Dorsolateral prefrontal cortex (tissue), 122 donors: ENCODE measurements at places on chromosomes 6 and 20.

GRCh38 chr20:61437280-61438206 lies 185.5 kb downstream of the CDH4 start:
- peak; percentile 65 for DNase-seq

DNA sequence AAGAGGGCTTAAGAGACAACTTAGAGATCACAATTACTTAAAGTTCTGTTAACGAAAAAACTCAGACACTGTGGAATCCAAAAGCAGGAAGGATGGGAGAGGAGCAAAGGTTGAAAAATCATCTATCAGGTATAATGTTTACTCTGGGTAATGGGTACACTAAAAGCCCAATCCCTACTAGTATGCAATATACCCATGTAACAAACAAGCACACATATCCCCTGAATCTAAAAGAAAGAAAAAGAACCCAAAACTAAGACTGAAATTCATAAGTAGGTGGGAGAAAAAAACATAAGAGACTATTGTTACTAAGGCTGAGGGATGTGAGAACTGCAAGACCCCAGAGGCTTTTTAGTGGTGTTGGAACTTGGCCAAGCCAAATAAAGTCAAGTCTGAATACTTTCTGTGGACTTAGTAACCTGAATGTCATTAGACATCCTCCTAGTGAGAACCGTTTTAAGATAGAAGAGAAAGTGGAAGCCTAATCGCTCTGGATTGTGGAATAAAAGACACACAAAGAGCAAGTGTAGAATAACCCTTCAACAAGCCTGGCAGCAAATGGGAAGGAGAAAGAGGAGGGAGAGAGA lies 189.4 kb upstream of the RNF217 start:
- DNase-seq: no peak

GRCh38 chr6:159890792-159891191 lies at the start of gene MAS1:
Gene MAS1 (plus strand): TSS chr6:159890988. CDS start chr6:159906956, 15,968 bp downstream.
- DNase-seq: peak; percentile 48

- DNase-seq: no peak
Observed at GRCh38 chr6:137637121-137637520, 142.9 kb upstream of the OLIG3 start.

GRCh38 chr6:110216140-110216539 lies 35.9 kb downstream of the CDC40 start:
- DNase-seq: no peak

GRCh38 chr20:19876828-19877460 lies 118.9 kb downstream of the RIN2 start:
- no peak for DNase-seq

GRCh38 chr6:7101290-7101689 lies 6.5 kb upstream of the RREB1 start:
- DNase-seq: no peak

DNA sequence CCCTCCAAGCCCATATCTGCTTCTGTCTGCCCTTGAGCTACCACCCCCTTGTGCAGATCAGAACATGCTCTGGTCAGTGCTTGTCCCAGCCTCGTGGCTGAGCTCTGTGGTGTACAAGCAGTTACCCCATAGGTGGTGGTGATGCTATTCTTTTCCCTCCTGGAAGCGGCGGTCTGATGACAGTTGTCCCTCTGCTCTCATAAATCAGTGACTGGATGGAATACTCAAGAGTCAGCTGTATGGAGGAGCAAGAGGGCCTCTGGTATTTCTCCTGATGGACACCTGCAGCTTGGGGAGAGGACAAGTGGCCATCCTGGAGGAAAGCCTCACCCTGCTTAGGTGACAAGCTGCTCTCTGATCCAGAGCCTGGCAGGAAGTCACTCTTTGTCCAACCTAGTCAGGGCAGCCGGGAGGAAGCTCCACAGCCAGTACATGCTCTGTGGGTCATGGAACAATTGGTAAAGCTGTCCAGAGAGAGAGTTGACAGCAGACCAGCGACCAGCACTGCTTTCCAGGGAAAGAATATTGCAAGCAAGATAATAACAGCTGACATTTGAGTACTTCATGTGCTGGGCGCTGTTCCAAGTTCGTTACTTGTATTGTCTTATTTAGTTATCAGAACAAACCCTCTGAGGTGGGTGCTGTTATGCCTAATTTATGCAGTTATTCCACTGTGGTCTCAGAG lies 47.1 kb downstream of the SCAND1 start:
- no peak for DNase-seq

GRCh38 chr20:34415079-34415478 lies 52.0 kb downstream of the ITCH start:
- no peak for DNase-seq

GRCh38 chr6:134358320-134358719 lies 40.4 kb upstream of the SGK1 start:
- DNase-seq: no peak

- DNase-seq: no peak
Observed at GRCh38 chr6:154548130-154548830, 37.8 kb upstream of the CNKSR3 start.

DNA sequence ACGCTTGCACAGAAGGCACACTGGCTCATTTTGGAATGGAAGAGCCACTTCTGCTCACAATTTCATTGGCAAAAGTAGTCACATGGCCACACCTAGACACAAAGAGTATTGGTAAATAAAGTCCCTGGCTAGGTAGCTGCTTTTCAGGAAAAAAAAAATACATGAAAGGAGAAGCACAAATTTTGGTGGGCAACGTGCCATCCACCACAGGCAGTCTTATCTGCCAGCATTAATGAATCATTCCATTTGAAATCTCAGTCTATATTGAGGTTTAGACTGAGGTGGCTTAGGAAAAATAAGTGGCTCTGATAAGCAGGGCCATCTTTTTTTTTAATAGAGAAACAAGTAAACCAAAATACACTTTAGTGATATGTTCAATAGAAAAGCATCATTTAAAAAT lies 44.3 kb downstream of the ADGRB3 start:
- no peak for DNase-seq

DNA sequence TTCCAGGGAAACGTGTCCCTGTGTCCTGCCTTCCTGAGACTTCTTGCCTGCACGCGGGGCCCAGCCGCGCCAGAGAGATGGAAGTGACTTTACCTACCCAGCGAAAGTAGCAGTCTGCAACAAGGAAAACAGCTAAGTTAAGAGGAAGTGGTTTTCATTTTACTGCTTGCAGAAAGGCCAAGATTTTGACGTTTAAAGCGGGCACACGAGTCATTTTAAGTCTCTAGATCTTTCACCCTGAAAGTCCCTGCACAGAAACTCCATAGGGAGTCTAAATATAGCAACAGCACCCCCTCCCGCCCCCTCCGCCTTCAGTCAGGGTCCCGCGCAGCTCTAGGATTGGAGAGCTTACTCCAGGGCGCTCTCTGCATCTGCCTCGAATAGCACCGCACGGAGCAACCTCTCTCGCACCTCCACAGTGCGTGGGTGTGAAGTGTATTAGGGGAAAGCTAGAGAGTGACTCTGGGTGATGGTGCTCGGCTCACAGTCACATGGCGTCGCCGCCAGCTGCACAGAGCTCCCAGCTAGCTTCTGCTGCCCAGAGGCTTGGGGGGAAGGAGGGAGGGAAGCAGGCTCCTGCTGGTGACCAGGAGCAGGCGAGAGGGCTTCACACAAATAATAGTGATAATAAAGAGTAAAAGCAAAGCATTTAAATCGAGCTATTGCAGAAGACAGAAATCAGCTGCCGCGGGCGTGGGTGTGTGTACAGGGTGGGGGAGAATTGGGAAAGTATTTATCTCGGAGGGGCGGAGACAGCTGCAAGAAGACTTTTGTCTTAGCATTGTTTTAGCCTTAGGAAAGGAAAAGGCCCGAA lies 1.8 kb upstream of the KCNQ5 start:
- peak; percentile 90 for DNase-seq

DNA sequence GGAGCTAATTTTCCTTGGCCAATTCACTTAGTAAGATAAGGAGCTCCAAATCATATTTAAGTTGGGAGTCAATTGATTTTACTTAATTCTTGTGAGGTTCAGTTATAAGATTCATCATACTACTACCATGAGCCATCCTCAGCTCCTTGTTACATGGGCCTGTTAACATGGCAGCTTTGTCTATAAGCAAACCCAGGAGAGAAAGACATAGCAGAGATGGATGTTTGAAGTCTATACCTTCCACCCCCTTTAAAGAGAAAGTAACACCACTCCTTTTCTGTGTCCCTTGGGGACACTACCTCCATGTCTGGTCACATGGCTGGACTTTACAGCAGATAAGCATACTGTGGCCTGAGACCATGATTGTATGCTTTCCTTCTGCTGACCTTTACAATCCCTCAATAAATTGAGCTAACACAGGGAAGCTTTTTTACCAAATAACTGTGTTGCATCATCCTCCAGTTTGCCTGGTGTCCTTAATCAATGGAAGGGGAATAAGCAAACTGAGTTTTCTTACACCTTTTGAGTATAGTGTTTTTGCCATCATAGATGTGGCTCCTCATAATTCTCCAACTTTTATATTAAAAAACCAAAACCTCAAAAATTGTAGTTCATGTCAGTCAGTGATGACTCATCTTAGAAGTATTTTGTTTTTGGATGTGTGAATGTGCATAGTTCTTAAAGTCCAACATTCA lies 9.8 kb upstream of the ZNFX1 start:
- no peak for DNase-seq

DNA sequence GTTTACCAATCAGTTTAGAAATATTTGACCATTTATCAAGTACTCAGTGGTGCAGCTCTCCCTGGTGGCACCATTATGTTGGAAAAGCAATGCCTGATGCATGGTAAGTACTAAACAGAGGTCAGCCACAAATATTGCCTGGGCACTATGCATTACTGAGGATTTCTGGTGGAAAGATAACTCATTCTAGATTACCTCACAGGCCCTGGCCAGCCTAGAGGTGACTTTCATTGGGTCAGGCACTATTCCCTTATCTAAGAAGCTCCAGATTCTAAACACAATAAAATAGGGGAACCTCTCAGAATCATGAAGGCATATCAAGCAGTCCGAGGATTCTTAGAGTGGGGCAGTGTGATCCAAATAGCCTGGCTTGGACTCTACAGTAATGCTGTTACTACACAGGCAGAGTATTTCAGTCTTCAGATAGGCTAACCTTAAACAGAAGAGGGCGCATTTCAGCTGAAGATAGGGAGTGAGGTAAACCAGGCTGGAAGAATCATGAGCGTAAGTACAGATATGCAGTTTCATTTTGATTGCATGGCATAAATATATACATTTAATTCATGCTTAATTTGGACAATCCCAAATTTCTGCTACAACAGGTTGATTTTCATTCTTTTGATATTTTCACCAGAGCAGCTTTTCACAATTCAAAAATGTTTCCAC lies 12.1 kb downstream of the LGSN start:
- DNase-seq: no peak

GRCh38 chr6:17914651-17915050 lies 72.8 kb downstream of the KIF13A start:
- DNase-seq: no peak

DNA sequence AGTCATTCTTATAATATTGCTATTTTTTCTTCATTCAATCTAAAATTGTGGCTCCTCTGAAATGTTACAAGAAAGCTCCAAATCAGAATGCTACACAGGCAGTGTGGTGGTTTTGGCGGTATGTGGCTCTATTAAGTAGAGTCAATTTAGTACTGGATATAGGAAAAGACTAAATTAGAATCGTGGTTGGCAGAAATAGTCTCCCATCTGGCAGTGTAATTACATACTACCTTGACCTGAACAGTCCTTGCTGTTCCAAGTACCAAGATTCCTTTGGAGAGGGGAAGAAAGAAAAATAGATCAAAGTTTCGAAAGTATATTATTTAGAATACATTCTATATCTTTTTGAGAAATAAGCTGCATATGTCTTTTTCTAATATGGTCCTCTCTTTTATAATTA lies 78.2 kb downstream of the C6orf118 start:
- no peak for DNase-seq

DNA sequence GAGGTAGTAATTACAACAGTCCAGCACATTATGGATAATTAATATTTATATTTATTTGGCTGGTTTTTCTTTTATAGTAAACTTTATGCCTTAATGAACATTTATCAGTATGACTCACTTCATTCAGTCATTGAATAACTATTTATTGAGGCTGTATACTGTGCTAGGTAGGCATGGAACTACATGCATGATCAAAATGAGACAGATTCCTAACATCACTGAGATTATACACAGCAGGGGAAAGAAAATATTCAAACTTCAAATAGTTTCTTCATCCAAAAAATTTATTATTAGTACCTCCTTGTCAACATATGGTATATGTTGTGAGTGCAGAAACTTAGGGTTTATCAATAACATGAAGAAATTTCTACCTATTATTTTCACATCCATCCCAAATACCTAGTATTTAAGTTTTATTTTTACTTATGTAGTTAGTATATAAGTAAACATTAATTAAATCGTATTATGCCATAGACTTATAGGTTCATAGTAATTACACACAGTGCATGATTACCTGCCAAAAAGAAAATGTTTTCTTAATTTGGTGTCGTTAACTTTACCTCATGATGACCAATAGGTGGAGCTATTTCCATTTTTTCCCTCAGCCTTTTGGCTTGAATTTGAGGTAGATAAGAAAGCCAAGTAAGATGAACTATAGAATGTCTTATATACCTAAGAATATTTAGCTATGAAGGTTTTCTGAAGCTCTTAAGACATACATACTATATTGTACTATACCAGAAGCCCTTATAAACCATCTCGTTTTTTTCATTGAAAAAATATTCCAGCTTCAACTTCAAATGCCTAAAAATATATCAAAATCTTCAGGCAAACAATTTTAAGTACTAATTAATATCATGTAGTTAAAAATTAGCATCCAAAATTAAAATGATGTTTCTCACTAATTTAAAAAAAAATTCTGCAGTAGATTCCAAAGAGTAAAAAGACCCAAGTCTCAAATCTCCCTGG lies 12.5 kb upstream of the TMEM30A start:
- DNase-seq: no peak

- DNase-seq: no peak
Observed at GRCh38 chr6:145544041-145544440, 191.3 kb downstream of the EPM2A start.

DNA sequence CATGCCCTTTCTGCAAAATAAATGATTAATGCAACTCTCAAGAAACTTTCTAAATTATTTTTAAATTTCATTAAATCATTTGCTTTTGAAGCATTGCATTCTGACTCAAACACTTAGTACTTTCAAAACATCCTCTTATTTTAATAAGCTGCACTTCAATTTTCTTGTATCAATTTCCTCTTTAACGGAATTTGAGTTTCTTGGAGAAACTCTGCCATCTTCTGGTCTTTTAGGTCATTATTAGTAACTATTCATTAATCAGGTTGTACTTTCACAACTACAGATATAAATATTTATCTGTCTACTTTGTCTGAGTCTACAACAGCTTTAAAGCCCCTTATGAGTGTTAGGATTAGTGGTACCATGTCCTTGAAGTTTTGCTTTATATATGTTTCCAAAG lies 30.2 kb downstream of the TMX4 start:
- no peak for DNase-seq

GRCh38 chr6:82494367-82494766 lies 130.8 kb downstream of the TPBG start:
- no peak for DNase-seq

- no peak for DNase-seq
Observed at GRCh38 chr6:100538086-100538485, 73.4 kb upstream of the SIM1 start.

DNA sequence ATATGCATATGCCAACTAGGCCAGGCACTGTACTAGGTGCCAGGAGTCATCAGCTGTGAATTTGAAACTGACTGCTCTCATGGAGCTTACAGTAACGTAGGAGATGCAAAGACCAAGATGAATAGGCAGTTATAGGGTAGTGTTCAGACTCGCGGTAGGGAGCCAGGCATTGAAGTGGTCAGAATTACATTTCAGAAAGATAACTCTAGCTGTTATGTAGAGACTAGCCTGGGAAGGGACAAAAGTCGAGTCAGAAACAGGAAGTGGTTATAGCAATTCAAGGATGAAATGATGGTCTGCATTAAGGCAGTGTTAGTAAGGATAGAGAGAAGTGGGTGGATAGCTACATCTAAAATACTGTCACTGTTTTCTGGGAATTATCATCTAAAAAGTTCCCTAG lies 56.6 kb downstream of the PCMT1 start:
- no peak for DNase-seq
